NCI-H1930 (cell line): ENCODE measurements at places on chromosomes 5 and 9.

- no peak for DNase-seq
Measured at GRCh38 chr9:86660146-86660943, 287.0 kb downstream of the GAS1 start.

DNA sequence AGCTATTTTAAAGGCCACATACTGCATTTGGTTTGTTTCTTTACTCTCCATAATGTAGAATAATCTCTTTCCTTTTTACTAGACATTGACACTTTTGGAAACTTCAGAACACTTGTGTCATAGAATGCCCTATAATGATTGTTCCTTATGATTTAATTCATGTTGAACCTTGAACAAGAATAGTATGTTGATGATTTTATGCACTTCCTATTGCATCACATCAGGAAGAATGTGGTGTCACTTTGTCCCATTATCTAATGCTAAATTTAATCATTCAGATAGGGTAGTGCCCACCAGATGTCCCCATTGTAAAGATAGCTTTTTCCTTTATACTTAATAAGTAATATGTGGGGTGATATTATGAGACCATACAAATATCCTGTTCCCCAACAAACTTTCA is 19.4 kb upstream of the DEPDC1B start:
- DNase-seq, result no peak

DNA sequence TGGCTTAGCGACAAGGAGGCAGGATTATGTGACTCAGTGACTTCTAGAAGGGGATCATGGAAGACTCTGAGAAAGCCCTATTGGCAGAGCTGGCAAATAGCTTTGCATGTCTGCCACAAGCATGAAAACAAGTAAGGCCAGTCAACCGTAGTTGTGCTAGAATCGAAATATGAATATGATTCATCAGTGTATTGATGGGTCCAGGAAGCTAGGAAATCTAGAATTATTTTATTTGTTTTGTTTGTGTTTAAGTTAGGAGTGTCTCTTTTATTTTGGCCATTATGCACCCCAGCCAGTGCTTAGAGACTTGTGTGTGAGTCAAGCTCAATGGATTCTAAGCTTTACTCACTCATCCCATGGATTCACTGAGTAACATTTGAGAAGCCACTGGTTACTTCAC is 3.8 kb upstream of the ITGA2 start:
- DNase-seq, result no peak

- no peak for DNase-seq
Measured at GRCh38 chr9:6443661-6444060, 30.7 kb downstream of the UHRF2 start.

GRCh38 chr9:78304357-78304756 is 7.4 kb downstream of the PSAT1 start:
- no peak for DNase-seq

DNA sequence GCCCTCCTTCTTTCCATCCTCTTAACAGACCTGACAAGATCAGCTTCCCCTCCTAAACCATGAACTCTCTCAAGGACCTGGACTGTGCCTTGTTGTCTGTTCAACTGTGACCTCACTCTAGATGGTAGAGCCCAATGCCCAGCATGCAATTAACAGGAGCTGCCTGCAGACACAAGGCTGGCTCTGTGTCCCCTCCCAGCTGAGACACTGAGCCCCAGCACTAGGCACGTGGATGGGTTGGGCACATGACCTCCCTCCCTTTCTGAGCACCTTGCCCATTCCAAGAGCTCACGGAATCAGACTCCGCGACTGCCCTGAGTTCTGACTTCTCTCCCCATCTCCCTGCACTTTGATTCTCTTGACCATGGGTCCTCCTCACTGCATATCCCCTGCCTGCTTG is 93.5 kb upstream of the LRRTM2 start:
- no peak for DNase-seq

GRCh38 chr9:13034694-13035002 is 244.8 kb downstream of the MPDZ start:
- no peak for DNase-seq

- no peak for DNase-seq
Measured at GRCh38 chr5:167985373-167985772, 306.1 kb upstream of the WWC1 start.

DNA sequence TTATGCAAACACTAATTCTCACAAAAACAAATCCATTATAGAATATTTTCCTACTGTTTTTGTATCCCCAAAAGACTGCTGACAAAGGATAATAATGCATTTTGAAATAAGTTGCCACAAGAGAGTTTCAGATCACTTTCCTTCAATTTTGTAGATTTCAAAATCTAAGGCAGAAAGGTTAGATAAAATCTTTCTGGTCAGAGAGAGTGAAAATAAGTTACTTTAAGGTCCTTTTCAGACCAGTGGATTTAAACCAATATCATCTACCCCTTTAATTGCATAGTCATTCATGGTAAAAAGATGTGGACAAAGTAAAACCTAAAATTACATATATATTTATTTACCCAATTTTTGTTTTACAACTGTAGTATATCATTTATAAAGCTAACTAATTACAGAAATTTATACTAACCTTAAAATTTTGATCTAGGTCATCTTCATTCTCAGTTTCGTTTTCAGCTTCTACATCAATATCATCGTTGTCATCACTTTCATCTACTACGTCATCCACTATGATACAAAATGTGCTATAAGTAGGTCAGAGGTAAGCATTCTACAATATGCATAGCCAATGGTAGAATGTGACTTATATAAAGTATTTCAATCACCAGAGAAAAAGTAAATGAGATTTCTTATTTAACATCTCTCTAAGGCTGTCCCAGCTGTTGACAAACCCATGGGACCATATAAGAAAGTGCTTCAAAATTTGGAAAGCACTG is 95.7 kb downstream of the AGTPBP1 start:
- no peak for DNase-seq

DNA sequence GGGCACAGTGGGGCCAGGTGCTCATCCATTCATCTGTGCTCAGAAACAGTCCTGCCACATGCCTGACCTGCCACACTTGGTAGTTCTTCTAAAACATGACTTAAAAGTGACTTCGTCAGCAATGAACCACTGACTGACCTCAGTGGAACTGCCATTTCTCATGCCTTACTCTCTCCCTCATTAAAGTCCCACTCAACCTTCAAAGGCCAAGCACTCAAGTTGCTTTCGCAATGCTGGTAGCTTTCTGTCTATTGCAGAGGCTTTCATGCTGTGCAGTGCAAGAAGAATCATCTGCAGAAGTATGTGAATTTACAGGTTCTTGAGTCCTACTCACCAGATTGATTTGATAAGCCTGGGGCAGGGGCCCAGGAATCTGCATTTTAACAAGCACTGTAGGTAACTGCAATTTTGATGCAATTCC is 23.9 kb downstream of the B4GALT1 start:
- DNase-seq, result no peak

- no peak for DNase-seq
Measured at GRCh38 chr9:12961276-12961809, 186.5 kb downstream of the LURAP1L start.

- no peak for DNase-seq
Measured at GRCh38 chr5:172777881-172778814, 7.2 kb upstream of the DUSP1 start.
